ENCODE measurements at places on chromosomes 2 and 18.

DNA sequence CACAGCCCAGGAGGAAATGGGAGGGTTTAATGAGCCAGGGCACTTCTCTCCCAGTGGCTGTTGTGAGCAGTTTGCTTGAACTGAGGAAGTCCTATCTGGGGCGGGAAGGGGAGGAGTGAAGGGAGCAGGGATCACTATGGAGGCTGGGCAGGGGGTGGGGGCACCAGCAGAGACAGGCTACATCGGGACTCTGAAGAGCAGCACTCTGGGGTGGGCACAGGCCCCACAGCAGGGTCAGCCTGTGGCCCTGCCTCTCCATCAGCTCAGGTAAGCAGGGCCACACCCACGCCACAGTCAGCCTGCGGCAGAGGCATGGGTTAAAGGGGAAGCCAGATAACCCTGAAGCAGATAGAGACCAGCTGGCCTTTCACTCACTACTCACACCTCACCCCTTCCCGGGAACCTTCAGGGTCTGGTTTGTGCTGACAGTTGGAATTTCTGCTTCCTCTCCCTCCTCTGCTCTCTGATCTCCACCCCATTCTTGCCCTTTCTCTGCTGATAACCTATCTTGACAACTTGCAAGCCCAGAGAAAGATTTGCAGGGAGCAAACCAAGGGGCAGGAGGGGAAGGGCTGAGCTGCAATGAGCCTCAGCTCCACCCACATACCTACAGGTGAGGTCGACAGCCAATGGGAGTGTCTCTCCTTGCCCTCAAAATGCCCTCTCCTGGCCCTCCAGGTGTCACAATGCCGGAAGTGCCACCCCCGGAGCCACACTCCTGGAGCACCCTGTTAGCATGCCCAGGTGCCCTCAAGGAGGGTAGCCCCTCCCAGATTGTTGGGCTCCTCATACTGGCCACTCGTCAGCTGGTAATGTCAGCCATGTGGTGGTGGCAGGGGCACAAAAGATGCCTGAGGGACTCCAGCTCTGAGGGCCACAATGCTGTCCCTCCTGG, 3.7 kb downstream of the SIGLEC15 start:
- DNase-seq, result no peak

GRCh38 chr2:63057249-63058143, 6.9 kb downstream of the OTX1 start:
- no peak for DNase-seq

- DNase-seq, result no peak
Observed at GRCh38 chr2:192645811-192646598, 451.3 kb upstream of the TMEFF2 start.

- DNase-seq, result no peak
Observed at GRCh38 chr2:97932975-97933662, 62.6 kb downstream of the TMEM131 start.

DNA sequence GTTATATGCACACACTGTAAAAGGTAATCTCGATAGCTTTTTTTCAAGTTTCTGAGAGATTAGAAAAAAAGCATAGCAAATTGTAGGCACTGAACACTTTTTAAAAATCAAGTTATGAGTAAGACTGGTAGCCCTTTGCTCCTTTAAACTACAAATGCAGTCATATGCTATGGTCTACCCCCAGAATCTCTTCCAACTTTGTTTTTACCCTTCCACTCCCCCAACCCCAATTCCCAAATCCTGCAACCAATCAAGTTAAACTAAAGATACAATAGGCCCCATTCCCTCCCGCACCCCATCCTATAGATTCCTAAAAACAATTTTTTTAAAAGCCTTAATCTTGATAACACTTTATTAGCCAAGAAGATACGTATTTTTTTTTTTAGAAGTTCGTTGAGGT, 752 bp upstream of the BAZ2B start:
- no peak for DNase-seq

GRCh38 chr2:140814141-140814540, 1316.7 kb downstream of the LRP1B start:
- DNase-seq, result no peak

- no peak for DNase-seq
Observed at GRCh38 chr2:11932962-11933361, 186.5 kb downstream of the LPIN1 start.

DNA sequence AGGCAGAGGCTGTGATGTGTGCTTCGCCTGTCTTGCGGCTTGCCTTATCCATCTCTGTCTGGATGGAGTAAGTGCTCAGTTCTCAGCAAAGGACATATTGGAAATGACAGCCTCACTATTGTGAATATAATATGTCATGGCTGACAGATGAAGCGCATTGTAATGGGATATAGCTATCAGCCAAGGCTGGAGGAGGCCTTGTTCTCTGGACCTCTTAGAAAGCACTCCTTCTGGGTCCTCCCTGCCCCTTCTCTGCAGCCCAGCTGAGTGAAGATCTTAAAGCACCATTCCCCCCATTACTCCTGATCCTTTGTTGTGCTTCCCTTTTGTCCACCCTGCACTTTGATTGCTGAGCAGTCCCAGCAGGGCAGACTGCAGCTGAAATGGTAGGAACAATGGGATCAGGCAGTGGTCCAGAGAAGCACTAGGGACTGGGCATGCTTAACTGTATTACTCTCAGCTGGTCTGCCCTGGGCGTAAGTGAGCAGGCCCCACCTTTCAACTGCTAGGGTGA, 265.3 kb downstream of the SETBP1 start:
- DNase-seq, result no peak

DNA sequence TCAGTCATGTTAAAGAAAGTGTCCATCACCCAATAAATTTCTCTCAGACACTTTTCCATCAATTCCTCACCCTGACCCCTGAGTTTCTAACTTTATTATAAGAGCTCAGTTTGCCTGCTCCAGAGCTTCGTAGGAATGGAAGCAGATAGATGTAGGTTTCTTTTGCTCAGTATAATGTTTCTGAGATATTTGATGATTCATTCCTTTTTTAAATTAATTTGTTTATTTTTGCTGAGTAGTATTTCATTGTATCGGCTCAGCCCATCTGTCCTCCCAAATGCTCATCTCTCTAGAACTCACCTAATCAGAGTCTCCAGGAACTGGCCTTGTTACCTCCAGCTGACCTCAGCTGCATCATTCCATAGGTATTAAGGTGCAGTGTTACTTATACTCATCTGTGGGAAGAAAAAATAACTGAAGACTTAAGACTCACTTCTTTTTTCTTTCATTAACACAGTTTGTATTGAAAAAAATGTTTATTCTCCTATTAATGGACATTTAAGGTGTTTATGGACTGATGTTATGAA, 11.9 kb upstream of the BCL2L11 start:
- no peak for DNase-seq

DNA sequence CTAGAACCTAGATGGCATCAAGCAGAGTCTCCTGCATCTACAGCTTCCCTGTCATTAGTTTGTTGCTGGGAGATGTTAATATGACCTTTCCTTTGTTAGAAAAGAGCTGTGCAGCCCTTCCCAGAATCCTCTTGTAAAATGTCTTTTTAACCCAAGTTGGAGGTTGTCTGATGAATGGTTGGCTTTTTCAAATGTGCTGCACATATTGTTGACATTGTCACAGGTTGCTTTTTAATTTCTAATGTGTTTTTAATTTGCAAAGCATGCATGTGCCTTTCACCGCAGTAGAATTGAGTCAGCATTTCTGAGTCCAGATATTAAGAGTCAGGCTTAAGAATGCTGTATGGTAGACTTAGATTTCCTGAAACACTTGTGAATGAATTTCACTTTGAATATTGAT, 120.8 kb downstream of the GREB1L start:
- DNase-seq, result no peak

DNA sequence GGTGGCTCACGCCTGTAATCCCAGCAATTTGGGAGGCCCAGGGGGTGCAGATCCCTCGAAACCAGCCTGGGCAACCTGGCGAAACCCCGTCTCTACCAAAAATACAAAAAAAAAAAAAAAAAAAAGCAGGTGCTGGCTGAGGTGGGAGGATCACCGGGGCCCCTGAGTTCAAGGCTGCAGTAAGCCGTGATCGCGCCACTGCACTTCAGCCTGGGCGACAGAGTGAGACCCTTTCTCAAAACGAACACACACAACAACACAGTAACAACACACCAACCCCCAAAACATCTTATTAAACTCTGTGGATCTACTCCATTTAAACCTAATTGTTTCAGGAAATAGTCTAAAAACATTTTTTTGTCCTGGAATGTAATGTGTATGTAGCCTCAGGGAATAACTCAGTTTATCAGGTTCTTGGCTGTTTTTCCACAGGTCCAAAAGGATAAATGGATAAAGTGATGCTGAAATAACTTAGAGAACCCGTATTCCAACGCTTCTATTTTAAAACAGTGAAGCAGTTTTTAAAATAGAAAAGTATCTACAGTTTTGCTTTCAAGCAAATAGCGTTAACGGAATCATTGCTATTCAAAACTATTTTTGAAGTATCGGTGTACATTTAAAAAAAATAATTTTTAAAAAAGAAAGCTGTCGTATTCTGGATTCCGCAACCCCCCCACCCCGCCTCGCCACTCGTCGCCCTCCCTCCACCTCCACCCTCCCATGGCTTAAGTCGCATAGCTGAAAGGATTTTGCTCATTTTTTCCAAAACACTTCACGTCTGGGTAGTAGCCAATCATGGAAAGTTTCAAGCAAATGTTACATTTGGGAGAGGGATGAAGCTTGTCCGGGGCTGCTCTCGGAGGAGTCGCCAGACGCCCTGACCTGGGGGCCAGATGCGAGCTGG, 895 bp upstream of the GLS start:
- DNase-seq, result peak; percentile 44

DNA sequence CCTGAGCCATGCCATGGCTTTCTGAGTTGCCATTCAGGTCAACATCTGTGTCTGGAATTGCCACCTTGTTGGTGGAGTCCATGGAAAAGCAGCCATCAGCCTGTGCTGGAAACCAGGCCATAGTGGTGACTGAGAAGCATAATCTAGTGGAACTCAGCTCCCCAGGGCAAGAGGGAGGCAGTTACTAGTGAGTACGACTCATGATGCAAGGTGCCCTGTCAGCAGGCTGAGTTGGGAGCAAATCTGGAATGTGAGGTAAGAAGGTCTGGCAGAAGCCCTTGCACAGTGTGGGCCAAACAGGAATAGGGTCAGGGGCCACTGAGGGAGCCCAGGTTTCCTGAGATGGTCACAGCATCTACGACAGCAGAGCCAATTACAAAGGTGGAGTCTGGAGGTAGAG, 37.1 kb downstream of the SULT1C2 start:
- DNase-seq, result no peak
